H1 (cell line): ENCODE measurements at places on chromosomes 11 and 22. TPM values are rescaled to one million over a fixed set of nuclear protein-coding genes. Genes with fewer than 3 reads are reported as not detected.

DNA sequence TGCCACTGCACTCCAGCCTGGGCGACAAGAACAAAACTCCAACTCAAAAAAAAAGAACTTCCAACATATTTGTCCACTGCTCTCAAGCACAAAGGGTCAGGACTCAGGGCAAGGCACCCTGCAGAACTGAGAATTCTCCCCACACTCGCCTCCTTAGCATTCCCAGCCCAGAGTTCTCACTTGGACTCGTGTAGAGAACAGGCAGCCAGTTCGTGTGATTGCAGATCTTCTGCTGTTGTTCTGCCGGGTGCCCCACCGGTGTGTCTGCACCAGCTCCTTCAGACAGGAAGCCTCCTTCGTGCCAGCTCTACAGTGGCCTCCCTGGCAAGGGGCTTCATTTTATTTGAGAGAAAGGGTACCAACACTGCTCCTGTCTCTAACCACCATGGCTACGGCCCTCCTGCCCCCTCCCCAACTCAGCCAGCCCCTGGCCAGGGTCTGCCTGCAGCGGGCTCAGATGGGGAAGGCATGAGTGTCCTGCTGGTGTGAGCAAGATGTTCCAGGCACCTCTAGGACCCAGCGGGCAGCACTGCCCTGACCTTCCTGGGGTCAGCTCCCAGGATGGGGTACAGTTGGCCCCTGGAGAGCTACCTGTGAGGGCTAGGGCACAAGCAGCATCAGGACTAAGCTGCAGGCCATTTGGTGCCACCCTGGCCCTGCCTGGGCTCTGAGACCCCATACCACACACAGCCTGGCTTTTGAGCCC lies 19.5 kb upstream of the SCGB1A1 start:
- H3K4me3 ChIP-seq: no peak overlapping the region
- DNase-seq: no peak
- H3K27ac ChIP-seq: no peak overlapping the region
- peaks cover 4% of the 10 kb centered on the region for H3K4me1 ChIP-seq
- H3K27me3 ChIP-seq: no peaks in the 10 kb centered on the region

The SHANK3 gene
- 6.0 and 6.3 TPM in 2 replicates for total RNA-seq

DNA sequence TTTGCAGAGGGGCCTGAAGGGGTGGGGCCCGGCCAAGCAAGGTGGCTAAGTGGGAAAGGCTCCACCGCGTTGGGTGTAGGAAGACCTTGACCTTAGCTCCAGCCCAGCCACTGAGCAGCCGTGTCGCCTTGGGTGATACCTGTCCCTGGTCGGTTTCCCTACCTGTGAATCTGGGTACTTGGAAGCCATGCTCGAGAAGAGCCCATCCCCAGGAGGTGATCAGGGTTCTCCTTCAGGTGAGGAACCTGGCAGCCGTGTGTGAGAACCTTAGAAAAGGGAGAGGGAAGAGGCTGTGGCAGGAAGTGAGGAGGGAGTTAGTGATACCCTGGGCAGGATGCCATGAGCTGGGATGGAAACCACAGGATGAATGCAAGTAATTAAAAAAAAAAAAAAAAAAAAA lies 21.6 kb downstream of the PPARA start:
- H3K27ac ChIP-seq: no peak overlapping the region
- no peaks in the 10 kb centered on the region for H3K4me1 ChIP-seq
- DNase-seq: no peak
- H3K27me3 ChIP-seq: no peaks in the 10 kb centered on the region
- H3K36me3 ChIP-seq: no peaks in the 10 kb centered on the region

DNA sequence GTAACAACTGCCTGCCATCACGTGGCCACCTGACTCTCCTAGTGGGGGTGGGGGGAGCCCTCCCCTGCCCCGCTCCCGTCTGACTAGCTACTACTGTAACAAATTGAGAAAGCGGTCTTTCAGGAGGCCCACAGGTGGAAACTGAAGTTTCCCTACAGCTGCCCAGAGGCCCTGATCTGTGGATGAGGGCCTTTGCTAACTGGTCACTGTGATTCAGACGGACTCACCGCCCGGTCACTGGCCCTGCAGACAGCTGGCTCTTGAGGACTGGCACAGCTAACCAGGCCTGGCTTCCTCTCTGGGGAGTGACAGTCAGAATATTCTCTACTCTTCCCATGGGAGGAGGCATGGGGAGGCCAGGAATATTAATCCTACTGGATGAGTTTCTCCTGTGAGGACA lies 116.8 kb downstream of the ARHGAP8 start:
- H3K4me3 ChIP-seq: no peak overlapping the region
- no peak for DNase-seq
- no peaks in the 10 kb centered on the region for H3K27me3 ChIP-seq
- H3K4me1 ChIP-seq: no peaks in the 10 kb centered on the region
- H3K27ac ChIP-seq: no peak overlapping the region

The SCGB1C1 gene
- not detected in 2 replicates for total RNA-seq

DNA sequence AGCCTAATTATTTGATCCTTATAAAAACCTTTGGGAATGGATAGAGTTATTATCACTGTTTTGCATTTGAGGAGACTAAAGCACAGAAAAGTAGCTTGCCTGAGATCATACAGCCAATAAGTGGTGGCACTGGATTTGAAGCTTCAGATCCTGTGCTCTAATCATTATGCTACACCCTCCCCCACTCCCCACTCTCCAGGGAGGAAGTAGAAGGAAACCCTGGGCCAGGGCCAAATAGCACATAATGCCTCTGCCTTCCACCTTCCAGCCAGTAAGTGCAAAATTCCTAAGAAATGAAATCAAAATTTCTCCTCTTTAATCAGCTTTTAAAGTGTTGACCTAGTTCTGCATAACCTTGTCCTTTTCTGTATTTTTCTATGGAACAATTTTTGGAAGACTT lies 61.6 kb downstream of the SIK2 start:
- no peaks in the 10 kb centered on the region for H3K27me3 ChIP-seq
- no peak overlapping the region for H3K27ac ChIP-seq
- no peaks in the 10 kb centered on the region for H3K4me1 ChIP-seq
- no peaks in the 10 kb centered on the region for H3K36me3 ChIP-seq

DNA sequence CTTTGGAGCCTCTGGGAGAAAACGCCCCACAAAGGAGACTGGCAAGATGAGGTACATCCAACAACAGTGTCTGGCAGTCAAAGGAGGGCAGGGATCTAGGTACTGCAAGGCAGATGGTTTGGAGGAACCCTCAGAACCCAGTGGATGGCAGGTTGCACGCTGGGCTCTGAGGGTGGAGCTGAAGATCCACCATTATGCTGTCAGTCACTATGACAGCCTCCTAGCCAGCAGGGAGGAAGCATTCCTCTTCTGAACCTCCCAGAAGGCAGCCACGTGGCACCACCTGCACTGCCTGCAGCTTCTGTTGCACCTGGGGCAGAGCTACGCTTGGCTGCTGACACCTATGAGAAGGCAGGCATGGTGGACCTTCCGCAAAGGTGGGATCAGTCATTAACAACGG lies 40.2 kb downstream of the HTR3A start:
- H3K4me3 ChIP-seq: no peak overlapping the region
- H3K36me3 ChIP-seq: no peaks in the 10 kb centered on the region
- H3K4me1 ChIP-seq: no peaks in the 10 kb centered on the region
- no peak for DNase-seq
- H3K27ac ChIP-seq: no peak overlapping the region

DNA sequence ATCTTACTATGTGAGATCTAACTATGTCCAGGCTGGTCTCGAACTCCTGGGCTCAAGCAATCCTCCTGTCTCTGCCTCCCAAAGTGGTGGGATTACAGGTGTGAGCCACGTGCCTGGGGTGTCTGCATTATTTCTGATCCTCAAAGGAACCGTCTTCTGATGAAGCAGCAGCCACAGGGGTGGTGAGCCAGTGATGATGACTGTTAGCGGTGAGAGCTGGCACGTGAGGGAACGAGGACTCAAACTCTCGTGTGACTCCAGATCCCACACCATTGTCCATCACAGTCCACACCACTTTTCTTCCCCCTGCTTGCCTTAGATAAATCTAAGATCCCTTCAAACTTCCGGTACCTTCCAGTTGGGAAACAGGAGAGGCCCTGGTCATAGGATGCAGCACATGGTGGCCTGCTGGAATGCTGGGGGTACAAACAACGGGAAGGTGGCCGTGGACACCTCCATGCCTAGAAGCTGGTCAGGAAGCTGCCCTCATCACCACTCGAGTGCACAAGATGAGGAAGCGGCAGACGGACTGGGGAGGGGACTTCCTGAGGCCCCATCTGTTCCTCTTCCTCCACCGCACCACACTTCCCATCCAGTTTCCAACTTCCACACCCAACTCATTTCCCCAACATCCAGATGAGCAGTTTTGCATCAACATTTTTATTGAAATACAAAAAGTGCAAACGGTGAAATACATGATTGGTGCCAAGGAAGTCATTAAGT lies 23.8 kb downstream of the ARHGAP1 start:
- no peak for DNase-seq
- 0 out of 2 replicates have a peak overlapping the region, but pooled peaks have one; percentile 6 for H3K27ac ChIP-seq
- peaks cover 9% of the 10 kb centered on the region for H3K4me1 ChIP-seq
- peaks cover 13% of the 10 kb centered on the region for H3K36me3 ChIP-seq
- H3K4me3 ChIP-seq: no peak overlapping the region
- no peaks in the 10 kb centered on the region for H3K27me3 ChIP-seq

DNA sequence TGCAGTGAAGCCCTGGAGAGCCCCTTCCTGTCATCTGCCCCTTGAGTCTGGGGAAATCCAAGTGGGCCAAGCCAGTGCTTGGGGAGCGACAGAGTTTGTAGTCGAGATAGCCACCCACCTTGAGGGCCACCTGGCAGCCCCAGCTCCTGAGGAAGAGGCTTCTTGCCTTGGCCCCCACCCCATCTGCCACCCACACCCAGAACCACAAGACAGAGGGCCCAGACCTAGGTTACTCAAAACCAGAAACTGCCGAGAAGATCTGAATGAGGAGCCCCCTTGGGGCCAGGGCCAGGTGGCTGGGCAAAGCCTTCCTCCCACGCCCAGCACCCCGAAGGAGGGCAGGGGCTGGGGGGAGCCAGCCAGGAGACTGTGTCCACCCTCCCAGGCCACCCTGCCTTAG lies 18.8 kb upstream of the PRR5 start:
- H3K4me3 ChIP-seq: no peak overlapping the region
- H3K27ac ChIP-seq: no peak overlapping the region
- DNase-seq: no peak
- no peaks in the 10 kb centered on the region for H3K27me3 ChIP-seq

DNA sequence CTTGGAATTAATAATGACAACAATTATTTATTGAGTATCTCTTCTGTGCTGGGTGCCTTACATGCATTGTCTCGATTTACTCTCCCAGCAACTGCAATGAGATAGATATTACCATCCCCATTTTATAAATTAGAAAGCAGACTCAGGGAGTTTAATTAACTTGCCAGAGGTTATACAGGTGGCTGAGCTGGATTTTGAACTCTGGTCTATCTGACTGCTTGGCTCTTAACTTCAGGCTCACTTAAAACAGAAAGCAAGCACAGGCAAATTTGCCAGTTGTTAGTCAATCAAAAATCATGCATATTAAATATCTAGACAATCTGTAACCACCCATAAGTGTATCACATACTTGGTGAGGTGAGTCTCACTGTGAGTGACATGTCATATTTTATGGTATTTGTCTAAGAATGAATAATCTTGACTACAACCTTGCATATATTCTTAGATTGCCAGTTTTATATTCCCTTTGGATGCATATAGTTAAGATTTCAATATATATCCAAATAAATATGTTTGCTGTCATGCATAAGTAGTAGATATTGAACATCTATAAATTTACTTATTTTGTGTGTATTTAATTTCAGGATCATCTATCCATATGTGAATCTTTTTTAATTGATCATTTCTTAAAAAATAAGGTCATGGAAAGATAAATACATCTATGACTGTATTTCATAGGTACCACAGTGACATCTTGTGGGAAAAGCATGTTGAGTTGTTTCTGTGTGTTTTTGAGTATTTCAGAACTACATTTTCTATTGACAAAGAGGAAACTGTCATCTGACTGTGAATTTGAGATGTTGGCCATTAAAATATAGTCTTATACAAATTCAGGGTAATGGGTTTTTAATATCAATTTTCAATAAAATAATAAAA lies 112.0 kb upstream of the ARHGAP42 start:
- no peaks in the 10 kb centered on the region for H3K36me3 ChIP-seq
- no peak overlapping the region for H3K27ac ChIP-seq
- no peak for DNase-seq
- no peak overlapping the region for H3K4me3 ChIP-seq

The STK33 gene
- 16.0 and 25.1 TPM in 2 replicates for total RNA-seq

The AAMDC gene
- 19.5 and 20.9 TPM in 2 replicates for total RNA-seq

DNA sequence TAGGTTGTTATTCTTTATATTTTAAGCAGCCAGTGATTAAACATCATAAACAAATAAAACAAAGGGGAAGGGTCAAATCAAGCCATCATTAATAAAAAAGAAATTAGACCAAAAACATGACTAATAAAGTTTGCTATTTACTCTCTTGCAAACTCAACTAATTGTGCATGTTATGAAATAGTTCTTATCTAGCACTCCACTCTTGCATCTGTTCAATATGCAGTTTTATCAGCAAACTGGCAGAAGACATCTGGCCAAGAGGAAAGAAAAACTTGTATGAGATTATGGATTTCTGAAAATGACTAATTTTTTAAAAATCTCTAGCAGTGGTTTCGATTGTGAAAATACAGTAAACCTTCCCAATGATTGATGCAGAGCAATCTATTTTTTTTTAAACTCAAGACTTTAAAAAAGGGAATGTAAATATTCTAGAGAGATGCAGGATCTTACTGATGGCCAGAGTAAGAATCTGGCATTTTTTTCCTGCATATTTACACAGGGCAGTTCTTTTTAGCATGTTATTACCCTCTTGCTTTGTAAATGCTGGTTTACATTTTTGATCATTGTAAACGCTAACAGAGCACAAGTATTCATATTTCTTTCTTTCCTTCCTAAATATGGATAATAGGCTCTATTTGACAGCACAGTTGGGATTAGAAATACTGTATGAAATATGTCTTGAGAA lies 83.3 kb downstream of the GRIA4 start:
- H3K27me3 ChIP-seq: no peaks in the 10 kb centered on the region
- no peak for DNase-seq
- no peaks in the 10 kb centered on the region for H3K36me3 ChIP-seq
- H3K4me1 ChIP-seq: no peaks in the 10 kb centered on the region; the same call in 1 of the 2 replicates

DNA sequence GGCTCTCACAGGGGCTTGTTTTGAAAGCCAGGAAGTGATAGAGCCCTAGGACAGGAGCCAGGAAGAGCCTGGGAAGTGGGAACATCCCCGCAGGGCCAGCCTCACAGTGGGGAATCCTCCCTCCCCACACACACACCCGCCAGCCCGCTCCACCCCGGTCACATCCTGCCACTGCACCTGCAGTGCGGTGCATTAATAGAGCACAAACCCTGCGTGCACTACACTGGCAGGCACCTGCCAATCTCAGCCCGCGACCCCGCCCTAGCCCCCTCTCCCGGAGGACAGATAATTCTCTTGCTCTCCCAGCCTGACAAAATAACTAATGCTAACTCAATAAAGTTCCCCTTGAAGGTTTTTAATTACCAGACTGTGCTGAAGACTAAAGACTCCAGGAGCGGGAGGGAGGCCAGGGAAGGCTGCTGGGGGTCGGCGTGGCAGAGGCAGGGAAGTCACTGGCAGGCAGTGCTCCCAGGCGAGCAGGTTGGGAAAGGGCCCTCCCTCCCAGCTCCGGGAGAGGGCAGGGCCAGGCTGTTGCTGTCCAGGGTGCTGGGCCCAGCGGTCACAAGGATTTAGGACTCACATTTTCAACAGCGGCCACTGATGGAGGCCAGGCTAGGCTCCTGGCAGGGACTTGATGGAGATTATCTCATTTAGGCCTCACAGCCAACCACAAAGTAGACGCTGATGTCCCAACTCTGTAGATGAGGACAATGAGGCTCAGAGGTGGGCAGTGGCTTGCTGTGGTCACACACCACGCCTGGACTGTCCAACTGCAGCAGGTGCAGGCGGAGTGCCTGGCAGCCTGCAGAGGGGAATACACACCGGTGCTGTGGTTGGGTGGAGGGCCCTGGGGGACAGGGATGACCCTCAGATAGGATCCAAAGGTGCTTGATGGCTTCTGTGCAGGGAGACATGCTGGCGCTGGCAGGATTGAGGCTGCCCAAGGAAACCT lies 23.9 kb upstream of the TCF20 start:
- H3K4me1 ChIP-seq: peaks cover 39% of the 10 kb centered on the region
- no peak for DNase-seq
- no peaks in the 10 kb centered on the region for H3K36me3 ChIP-seq
- H3K4me3 ChIP-seq: no peak overlapping the region
